ENCODE measurements at places on chromosomes 1 and 21. TPM values are rescaled to one million over a fixed set of nuclear protein-coding genes. Genes with fewer than 3 reads are reported as not detected.

Gene CD53
- not detected for total RNA-seq

Gene ANGPTL3
- not detected for total RNA-seq

Gene CR1L
- not detected for total RNA-seq

GRCh38 chr1:185241127-185241526 is 75.9 kb downstream of the IVNS1ABP start:
- H3K36me3 ChIP-seq, result peaks cover 12% of the 10 kb centered on the region
- no peak overlapping the region for H3K27ac ChIP-seq
- peaks cover 4% of the 10 kb centered on the region for H3K4me1 ChIP-seq
- DNase-seq, result no peak
- H3K27me3 ChIP-seq, result no peaks in the 10 kb centered on the region
- no peak overlapping the region for H3K4me3 ChIP-seq

GRCh38 chr1:25909040-25909439 is 2.8 kb upstream of the STMN1 start:
- peaks cover 38% of the 10 kb centered on the region for H3K4me1 ChIP-seq
- H3K36me3 ChIP-seq, result peaks cover 10% of the 10 kb centered on the region
- H3K27me3 ChIP-seq, result peaks cover 5% of the 10 kb centered on the region

DNA sequence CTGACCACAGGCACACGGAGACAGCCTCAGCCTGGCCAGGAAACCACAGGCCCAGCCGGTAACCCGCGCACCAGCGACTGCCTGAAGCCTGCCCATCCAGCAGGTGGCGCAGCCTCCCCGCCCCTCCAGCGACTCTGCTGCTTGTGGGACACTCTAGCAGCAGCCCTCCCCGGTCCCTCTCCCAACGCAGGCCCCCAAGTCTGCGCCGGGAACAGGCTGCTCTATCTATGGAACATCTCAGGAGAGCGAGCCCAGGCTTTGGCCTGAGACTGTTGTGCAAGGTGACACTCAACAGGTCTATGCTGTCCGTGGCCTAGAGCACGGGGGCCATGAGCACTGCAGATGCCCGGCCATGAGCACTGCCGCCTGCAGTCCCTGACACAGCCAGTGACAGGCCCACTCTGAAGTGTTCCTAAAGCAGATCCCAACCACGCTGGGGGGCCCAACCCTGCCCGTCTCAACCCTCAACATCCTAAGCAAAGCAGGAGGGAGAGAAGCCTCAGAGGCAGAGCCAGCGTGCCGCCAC is 28.4 kb downstream of the WDR4 start:
- peaks cover 9% of the 10 kb centered on the region for H3K36me3 ChIP-seq
- no peak for DNase-seq
- H3K27me3 ChIP-seq, result no peaks in the 10 kb centered on the region
- no peak overlapping the region for H3K27ac ChIP-seq
- no peaks in the 10 kb centered on the region for H3K4me1 ChIP-seq

DNA sequence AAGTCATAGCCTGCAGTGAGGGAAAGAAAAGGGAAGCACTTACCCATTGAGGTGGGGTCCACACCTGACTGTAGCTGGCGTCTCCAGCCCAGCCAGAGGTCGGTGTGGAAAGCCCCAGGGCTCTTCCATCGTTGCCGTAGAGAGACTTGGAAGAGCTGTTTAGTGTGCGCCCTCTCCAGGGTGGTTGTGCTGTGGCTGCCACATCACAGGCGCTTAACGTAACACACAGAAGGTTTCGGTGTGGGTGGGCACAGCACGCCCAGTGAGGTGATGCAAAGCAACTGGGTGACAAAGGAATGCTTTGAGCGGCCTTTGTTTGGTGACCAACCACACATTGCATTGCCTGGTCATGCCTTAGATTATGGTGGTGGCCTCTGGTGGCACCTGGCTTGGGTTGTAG is 36.8 kb upstream of the KIF1B start:
- peaks cover 50% of the 10 kb centered on the region for H3K4me1 ChIP-seq
- DNase-seq, result no peak
- peaks cover 39% of the 10 kb centered on the region for H3K36me3 ChIP-seq
- H3K27me3 ChIP-seq, result no peaks in the 10 kb centered on the region
- H3K27ac ChIP-seq, result peak overlapping the region; percentile 40

DNA sequence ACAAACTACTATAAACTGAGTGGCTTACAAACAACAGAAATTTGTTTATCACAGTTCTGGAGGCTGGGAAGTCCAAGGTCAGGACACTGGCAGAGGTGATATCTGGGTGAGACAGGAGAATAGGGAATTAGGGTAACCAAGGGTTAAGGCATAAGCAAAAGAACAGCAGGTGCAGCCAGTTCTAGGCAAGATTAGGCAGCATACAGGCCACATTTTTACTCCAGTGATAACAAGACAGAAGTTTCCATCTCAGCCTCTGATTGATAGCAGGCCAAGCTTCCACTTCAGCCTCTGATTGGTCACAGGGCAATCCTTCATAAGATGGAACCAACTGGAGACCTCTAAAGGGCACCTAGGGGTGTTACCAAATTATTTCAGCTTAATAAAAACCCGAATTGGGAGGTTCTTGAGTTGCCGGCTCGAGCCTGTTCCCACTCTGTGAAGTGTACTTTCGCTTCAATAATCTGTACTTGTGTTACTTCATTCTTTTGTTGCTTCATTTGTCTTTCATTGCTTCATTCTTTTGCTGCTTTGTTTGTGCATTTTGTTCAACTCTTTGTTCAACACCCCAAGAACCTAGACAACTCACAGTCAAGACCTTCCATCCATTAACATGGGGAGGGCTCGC is 185.6 kb downstream of the TOMM20 start:
- H3K4me3 ChIP-seq, result no peak overlapping the region
- H3K4me1 ChIP-seq, result no peaks in the 10 kb centered on the region
- no peak overlapping the region for H3K27ac ChIP-seq
- H3K36me3 ChIP-seq, result no peaks in the 10 kb centered on the region
- DNase-seq, result no peak

DNA sequence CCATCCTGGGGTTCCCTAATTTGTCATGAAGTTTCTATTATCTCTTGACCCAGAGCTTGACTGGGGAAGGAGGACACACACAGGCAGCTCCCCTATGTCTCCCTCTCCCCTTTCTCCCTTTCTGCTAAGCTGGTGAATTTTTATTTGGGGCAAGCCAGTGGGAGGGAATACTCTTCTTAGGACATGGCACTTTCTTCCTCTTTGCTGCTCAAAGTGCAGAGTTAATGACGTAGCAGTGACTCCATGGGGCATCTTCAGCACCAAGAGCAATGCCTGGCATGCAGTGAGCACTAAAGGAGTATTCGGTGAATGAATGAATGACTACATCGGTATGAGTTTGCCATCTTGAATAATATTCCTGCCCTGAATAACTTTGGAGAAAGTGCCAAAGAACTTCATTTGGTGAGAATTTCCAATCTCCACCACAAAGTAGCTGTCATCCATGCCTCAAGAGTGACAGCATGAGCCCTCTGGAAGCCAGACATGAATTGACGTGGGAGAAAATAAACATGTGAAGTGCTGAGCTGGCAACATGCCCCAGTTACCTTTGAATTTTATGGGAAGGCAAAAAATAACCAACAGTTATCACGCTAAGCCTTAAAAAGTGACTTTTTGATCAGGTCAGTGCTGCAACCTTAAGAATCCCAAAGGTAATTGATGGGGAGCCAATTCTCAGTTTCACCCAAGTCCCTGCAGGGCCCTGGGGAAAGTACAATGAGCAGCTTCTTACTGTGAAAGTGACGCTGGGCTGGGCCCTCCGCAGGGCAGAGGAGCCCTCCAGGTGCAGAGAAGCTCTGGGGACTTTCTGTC is 22.1 kb upstream of the ATF3 start:
- H3K27ac ChIP-seq, result no peak overlapping the region
- H3K36me3 ChIP-seq, result no peaks in the 10 kb centered on the region
- no peak overlapping the region for H3K4me3 ChIP-seq
- no peak for DNase-seq
- peaks cover 6% of the 10 kb centered on the region for H3K27me3 ChIP-seq

Data from neural crest cell (in vitro differentiated cells).